ENCODE measurements at places on chromosomes 6 and 20. TPM values are rescaled to one million over a fixed set of nuclear protein-coding genes. Genes with fewer than 3 reads are reported as not detected.

RBPJL gene
- total RNA-seq, result not detected

PLEKHG1 gene
- 7.3 TPM for total RNA-seq

RCAN2 gene
- 258 TPM for total RNA-seq

RRAGD gene
- 130 TPM for total RNA-seq

LZTS3 gene
- 18.3 TPM for total RNA-seq

CGA gene
- total RNA-seq, result not detected

ID1 gene
- total RNA-seq, result 89.5 TPM

GSTA3 gene
- not detected for total RNA-seq

HLA-DMB gene
- total RNA-seq, result 10.4 TPM

CD109 gene
- total RNA-seq, result 6.7 TPM

ENPP5 gene
- 3.0 TPM for total RNA-seq

DEFB129 gene
- not detected for total RNA-seq

LST1 gene
- 5.5 TPM for total RNA-seq

TFAP2C gene
- 0.16 TPM for total RNA-seq

MRPS10 gene
- 57.0 TPM for total RNA-seq

SLC22A2 gene
- total RNA-seq, result not detected

TREM1 gene
- total RNA-seq, result 0.67 TPM

TCP1 gene
- total RNA-seq, result 159 TPM

SPATS1 gene
- not detected for total RNA-seq

ARFGEF3 gene
- total RNA-seq, result 0.86 TPM

NOX3 gene
- not detected for total RNA-seq

OR2B6 gene
- not detected for total RNA-seq

UFL1 gene
- total RNA-seq, result 20.5 TPM

LRFN2 gene
- total RNA-seq, result not detected

DACT2 gene
- total RNA-seq, result 1.6 TPM

ACTL10 gene
- total RNA-seq, result 0.22 TPM

TMEM74B gene
- total RNA-seq, result 5.2 TPM

ESR1 gene
- 1.2 TPM for total RNA-seq

WDR46 gene
- total RNA-seq, result 12.8 TPM

All from Right ventricle myocardium superior (tissue), 1 donor.